ENCODE measurements at places on chromosomes 3 and 15.

GRCh38 chr3:9147215-9147895 is 102.1 kb downstream of the SRGAP3 start:
- no peak for DNase-seq

DNA sequence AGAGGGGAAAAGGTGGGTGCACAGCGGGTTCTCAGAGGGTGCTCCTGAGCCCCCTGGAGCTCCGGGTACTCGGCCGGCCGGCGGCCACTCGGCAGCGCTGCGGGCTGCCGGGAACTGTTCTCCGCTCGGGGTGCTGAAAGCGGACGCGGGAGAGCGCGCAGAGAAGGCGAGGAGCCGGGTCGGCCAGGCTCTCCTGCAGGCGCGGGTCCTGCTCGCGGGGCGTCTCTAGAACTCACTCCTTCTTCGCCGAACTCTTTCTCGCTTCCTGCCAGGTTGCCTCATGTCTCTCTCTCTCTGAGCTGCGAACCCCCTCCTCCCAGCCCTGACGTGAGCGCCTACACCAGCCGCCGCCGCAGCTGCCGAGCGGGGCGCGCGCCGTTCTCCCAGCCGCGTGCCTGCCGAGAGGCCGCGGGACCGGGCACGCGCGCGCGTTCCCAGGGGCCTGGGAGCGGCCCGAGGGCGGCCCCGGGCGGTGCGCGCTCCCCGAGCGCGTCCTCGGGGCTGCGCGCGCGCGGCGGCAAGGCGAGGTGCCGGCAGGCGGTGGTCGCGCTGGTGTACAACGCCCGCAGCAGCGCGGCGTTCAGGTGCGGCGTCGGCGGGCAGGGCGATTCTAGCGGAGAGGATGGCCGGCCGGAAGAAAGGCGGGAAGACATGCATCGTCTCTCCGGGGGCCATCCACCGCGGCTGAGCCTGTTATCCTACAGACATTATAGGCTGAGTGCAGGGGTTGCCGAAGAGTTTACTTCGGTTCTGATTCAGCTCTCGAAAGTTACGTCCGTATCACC is at the start of gene PEX5L:
Gene PEX5L (minus strand): TSS at position 267 of the 785 bp plus-strand sequence. CDS start 338 bp downstream, outside the sequence.
- peak; percentile 85 for DNase-seq

GRCh38 chr15:27668471-27669220 is 430.5 kb downstream of the OCA2 start:
- DNase-seq: no peak

DNA sequence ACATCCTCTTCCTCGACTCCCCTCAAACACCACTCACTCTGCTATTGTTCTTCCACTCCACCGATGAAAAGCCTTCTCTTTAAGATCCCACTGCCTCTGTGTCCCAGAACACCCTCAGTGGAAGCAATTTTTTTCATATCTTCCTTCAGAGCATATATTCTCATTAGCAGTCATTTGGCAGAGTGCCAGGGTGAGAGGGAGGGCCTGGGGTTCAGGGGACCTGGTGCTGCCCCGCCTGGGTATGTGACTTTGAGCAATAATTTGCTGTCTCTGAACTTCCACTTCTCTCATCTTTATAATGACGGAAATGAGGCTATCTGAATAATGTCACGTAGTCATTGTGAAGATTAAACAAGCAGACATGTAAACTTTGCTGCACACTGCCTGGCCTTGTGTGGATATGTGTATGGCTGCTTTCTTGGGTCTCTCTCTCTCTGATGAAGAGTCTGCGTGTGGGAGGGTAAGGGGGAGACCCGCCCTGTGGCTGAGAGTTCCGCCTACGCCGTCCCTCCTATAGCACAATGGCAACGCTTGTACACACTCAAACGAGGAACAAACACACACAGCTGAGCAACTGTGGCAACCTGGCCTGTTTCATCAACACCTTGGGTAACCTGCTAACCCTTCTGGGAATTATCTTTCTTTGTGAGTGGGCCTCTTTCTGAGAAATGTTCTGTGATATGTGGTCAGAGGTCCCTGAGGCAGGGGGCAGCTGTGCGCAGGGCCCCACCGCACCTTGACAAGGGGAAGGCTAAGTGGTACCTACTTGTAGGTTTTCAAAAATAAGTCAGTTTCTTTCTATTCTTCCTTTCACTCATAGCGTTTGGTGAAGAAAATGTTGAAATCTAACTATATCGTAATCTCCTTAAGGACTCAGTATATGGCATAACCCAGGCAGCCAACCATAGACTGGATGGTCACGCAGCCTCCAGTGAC is 369.8 kb downstream of the SV2B start:
- DNase-seq: no peak

DNA sequence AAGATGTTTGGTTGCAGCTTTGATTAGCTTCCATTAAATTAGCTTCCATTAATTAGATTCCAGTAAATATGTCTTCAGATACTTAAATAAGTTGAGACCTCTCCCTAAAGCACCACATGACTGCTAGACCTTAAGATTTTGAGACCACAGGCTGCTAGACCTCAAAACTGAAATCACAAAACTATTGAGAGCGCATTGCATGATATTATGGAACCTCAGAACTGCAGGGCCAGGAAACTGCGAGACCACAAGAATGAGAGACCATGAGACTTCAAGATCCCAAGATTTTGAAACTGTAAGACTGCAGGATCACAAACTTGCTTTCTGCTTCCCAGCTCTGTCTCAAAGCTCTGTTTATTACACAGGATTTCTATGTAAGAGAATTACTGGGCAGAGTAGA is 87.4 kb downstream of the TRIM42 start:
- no peak for DNase-seq

DNA sequence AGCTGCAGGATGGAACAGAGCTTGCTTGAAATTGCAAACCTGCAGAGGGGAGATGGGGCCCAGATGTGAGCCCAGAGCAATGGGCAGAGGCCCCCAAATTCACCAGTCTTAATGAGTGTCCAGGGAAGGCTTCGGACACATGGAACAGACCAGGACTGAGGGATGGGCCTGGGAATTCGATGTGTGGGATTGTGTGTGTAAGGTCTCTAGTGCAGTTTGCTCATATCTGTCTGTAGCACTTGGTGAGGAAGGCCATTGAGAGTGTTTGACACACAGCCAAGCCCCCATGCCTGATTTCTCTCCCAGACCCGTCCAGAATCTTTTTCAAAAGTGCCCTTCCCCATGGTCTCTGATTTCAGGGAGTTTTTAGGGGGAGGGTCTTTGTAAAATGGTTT is 17.2 kb downstream of the TEX264 start:
- no peak for DNase-seq

DNA sequence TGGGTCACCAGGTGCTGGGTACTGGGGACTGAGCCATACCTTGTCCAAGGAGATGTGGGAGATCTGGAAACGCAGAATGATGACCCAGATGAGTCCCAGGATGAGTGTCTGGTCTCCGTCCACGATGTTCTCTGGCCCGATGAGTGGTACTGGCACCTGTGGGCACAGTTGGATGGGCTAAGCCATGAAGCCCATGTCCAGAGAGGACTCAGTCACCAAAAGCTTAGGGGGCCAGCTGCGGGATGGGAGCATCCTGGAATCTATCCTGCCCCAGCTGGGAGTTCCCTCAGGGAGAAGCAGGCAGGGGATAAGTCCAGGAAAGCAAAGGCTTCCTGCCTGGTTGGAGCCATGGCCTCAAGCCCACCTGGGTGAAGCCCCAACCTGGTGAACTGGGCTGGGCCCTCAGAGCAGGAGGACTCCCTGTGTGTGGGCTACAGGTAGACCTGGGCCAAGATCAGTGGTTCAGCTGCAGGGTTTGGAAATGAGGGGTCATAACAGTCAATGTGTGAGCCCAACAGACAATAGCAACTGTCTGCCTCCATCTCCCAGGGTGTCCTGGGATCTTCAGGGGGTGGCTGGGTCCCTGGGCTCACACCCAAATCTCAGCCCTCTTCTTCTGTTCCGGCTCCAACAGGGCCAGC is 3.7 kb downstream of the SPTBN5 start:
- DNase-seq: no peak

GRCh38 chr3:188807006-188807405 is 364.8 kb upstream of the TPRG1 start:
- DNase-seq: no peak

GRCh38 chr3:158617982-158618875 is 26.1 kb upstream of the GFM1 start:
- no peak for DNase-seq

DNA sequence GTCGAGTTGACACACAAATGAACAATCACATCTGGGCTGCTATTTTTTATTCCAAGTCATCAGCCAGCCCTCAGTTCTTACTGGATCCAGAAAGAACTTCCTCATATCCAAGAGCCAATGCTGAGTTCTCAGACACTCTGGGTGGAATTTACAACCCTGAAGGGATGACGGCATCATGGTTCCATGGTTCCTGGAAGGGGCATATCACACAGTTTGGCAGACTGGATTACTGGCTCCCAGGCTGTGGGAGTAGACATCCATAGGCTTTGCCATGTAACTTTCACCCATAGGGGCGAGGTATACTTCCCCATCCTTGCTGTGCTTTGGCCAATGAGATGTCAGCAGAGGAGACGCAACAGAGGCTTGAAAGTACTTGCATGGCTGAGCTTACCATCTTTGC is 26.9 kb upstream of the KBTBD12 start:
- no peak for DNase-seq

GRCh38 chr3:150410311-150411105 is 2.4 kb downstream of the TSC22D2 start:
- peak; percentile 62 for DNase-seq

GRCh38 chr3:165784337-165784736 is 52.9 kb downstream of the BCHE start:
- DNase-seq: no peak

- DNase-seq: no peak
These were observed 97.2 kb upstream of the TSPAN3 start for GRCh38 chr15:77168141-77168540.

All from Ammon's horn (tissue), 1 donor.